Naive B cell (primary cell): ENCODE measurements at places on chromosomes 6 and 20.

- DNase-seq = no peak
Measured at GRCh38 chr6:123990376-123990775, 186.7 kb downstream of the NKAIN2 start.

DNA sequence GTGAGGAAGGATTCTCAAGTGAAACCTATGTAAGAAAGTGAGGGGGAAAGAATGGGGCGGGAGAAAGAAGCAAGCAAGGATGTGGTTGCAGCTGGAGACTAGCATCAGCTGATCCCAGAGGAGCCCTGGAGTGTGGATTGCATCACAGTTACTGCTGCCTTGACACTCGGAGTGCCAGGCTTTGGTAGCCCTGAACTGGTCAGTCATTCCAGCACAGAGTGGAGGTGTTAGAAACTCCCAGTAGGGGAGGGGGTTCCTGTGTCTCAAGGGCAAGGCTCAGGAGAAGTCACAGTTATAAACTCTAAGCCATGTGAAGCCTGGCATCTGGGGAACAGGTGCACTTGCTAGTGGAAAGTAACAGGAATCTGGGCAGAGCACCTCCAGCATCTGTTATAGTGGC is 23.5 kb downstream of the SNAP25 start:
- no peak for DNase-seq

- DNase-seq = no peak
Measured at GRCh38 chr6:39365281-39366074, 43.0 kb upstream of the KCNK16 start.

DNA sequence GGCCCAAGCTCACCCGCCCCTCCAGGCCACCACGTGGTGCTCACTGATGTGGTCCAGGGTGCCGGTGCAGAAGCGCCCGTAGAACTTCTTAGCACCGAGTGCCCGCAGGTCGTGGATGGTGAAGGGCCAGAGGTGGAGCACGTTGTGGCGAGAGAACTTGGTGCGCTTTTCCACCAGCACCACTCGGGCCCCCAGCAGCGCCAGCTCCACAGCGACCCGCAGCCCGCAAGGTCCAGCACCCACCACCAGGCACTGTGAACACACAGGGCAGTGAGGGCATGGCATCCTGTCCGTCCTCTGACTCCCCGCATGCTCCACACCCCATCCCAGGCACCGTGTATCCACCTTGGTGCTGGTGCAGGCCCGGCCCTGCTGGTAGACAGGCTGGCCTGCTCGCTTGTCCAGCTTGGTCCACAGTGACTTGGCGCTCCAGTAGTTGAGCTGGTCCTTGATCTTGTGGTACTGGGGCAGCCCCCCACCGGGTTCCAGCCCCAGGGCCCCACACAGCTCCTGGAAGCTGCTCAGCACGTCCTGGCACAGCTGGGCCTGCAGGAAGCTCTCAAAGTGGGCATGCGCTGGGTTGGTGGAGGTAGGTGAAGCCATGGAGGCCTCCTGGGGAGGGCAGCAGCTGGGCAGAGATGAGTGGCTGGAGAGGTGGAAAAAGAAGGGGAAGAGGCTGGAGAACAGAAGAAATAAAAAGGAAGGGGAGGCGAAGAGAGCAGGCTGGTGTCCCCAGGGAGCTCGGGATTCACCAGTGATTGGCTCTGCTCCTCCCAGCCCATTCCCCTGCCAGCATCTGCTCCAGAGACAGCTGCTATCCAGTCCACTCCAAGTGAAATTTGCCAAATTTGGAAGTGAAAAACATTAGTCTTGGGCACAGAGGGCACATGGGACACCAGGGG is 1.7 kb downstream of the MICAL1 start:
- DNase-seq = no peak

DNA sequence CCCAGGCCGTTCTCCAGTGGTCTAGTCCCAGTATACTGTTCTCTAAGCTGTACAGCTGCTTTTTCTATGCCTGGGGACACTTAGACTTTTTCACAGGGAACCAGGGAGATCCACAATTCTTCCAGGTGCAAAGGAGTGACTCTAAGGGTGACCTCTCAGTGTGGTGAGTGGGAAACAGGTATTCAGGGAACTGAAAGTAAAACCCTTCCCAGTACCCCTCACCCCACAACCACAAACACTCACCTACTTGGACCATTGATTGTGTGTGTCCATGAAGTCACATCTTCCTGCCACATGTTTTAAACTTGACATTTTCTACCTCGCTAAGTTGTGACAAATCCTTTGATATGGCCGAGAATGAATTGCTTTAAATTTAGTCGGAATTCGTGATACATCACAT is 183.6 kb downstream of the CLIC5 start:
- DNase-seq = no peak

DNA sequence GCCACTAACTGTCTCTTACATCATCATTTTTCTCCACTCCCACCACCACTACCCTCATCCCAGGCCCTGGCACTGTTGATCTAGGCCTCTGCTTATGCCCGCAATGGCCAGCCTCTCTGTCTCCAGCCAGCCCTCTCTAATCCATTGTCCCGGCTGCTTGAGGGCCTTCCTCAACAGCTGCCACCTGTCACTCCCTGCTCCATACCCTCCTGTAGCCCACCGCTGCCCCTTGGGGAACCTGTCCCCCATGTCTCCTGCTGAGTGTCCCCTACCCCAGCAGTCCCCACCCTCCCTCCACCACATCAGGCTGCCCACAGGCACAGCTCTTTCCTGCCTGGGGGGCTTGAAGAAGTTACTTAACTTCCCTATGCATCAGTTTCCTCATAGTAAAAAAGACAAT is 13.4 kb downstream of the TEAD3 start:
- DNase-seq = no peak

GRCh38 chr6:109257494-109257893 is 124.8 kb downstream of the CD164 start:
- no peak for DNase-seq

DNA sequence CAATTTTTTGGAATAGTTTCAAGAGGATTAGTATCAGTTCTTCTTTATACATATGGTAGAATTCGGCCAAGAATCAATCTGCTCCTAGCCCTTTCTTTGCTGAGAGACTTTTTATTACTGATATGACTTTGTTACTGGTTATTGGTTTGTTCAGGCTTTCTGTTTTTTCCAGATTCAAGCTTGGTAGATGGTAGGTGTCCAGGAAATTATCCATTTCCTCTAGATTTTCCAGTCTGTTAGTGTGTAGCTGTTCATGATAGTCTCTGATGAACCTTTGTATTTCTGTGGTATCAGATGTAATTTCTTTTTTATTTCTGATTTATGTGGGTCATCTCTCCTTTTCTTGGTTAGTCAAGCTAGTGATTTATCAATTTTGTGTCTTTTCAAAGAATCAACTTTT is 167.6 kb downstream of the GMDS start:
- DNase-seq = no peak

DNA sequence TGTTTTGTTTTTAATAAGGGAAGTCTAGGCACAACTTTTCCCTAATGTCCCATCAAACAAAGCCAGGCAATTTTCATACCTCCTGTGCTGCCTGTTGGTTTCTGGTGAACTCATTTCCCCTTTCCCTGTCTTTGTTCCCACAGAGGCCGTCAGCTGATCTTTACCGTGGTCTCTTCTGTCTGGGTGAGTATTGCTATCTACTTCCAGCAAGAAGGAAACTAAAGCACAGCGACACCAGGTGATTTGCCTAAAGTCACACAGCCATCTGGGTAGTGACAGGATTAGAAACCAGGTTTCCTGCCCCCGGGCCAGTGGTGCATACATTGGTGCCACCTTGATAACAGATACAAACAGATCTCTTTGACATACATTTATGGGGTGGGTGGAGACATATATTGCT is 59.6 kb downstream of the RAB44 start:
- peak; percentile 58 for DNase-seq

DNA sequence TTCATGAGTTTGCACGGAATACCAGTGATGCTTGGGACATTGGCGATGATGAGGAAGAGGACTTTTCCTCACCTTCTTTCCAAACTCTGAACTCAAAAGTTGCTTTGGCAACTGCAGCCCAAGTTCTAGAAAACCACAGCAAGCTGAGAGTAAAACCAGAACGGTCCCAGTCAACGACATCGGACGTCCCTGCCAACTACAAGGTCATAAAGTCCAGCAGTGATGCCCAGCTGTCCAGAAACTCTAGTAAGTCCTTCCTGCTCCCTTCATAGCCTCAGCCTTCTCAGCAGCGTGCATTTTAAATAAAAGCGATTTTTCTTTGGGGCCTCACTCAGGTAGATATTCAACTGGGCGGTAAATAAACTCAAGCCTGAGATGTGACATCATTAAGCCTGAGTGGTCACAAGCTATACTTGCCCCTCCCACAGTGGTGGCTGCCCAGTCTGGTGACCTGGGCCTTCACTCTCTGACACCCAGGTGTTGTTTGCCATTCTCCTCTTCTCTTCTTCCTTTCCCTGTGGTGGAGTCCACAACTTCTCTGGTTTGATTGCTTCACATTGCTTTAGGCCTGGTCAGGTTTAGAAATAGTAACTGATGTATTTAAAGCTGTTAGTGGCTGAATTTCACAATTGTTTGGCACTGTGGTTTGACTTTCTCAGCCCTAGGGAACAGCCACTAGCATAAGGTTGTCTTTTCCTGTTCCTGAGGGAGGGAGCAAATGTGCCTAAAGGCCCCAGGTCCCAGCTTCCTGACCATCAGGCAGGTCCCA is 21.6 kb upstream of the TMEM217 start:
- no peak for DNase-seq

DNA sequence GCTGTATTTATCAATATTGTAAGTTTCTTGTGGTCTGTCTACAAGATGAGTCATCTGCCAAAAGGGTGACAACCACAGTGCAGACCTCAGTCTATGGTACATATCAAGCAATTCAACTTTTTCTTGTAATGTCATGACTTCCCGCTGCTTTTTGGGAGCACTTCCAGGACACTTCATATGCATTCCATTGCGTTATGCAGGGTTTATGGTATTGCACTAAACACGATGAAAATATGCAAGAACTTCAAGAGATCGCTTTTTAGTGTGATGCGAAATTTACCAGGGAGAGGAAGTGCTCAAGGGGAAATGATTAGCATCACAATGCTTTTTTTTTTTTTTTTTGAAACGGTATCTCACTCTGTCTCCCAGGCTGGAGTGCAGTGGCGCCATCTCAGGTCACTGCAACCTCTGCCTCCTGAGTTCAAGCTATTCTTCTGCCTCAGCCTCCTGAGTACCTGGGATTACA is 166.5 kb downstream of the TFAP2A start:
- no peak for DNase-seq

- DNase-seq = no peak
Measured at GRCh38 chr6:88922775-88923548, 40.5 kb downstream of the RNGTT start.

GRCh38 chr20:24318569-24319352 is 150.7 kb upstream of the SYNDIG1 start:
- DNase-seq = no peak

- no peak for DNase-seq
Measured at GRCh38 chr6:105800398-105800797, 285.7 kb upstream of the PRDM1 start.

- no peak for DNase-seq
Measured at GRCh38 chr20:49951151-49951550, 15.0 kb downstream of the RNF114 start.

GRCh38 chr20:32207626-32208498 is at the start of the genes PLAGL2 and POFUT1:
Gene PLAGL2, minus strand, starts transcription at chr20:32207743. Its CDS starts 5,565 bp downstream, at chr20:32202178.
Gene POFUT1, plus strand, starts transcription at chr20:32207880. Its CDS starts 62 bp downstream, at chr20:32207942.
- peak; percentile 88 for DNase-seq

DNA sequence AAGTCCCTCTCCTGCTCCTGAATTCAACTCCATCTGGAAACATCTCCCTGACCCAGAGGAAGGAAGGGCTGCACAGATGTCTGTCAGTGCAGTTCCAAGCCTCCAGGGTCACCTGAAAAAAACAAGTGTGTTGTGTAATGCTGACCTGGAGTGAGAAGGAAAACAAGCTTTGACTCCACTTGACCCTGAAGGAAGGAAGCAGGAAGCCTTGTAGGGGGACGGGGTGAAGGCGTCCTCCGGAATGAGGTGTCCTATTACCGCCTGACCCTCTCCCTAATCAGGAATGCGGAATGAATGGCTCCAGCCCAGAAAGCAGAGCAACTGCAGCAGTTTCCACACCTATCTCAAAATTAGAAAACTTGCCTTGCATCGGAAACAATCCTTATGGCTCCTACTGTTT is 13.9 kb upstream of the ADGRF5 start:
- DNase-seq = no peak

DNA sequence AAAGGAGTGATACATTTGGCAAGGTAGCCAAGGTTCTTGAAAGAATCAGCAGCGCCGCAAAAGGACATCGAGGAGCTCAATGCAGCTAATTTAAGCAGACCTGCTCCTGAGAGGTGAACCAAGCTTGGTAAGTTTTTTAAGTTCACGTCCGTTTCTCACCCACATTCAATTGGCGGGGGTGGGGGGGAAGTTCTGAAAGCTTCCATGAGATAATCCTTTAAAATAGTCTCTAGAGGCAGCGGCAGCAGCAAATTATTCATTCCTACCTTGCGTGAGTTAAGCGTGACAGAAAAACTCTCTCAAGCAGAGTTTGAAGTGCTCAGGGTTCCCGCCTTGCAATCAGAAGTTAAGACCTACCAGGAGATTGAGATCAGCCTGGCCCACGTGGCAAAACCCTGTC is 97.3 kb upstream of the NHSL1 start:
- DNase-seq = no peak

DNA sequence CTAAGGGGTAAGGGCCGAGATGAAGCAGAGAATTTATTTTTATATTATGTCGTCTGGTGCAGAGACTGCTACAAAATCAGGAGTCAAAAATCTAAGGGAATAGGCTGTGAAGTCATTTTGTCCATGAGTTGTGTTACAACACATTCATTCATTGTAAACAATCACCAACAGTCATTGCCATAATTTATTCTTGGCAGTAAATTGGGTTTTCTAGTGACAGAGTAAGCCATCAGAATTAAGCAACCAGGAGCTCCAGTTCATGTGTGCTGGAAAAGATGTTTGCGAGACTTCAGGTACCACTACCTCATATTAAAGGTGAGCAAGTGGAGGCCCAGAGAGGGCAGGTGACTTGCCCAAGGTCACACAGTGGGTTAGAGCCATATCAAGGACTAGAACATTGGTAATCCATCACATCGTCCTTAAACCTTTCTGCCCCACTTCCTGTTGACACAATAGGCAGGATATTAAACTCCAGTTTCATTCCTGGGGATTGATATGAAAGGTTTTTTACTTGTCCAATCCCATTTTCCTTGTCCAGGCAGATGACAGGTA is 46.0 kb downstream of the E2F3 start:
- no peak for DNase-seq

- no peak for DNase-seq
Measured at GRCh38 chr6:19394687-19395086, 442.5 kb upstream of the ID4 start.

- DNase-seq = no peak
Measured at GRCh38 chr6:45933855-45934254, 81.8 kb downstream of the CLIC5 start.
